RKO (cell line): ENCODE measurements at places on chromosomes 7 and 10.
A peak's percentile ranks its signal among the peaks of the same experiment; 100 is the strongest.

GRCh38 chr7:29607889-29608288, 44.3 kb downstream of the PRR15 start:
- DNase-seq, result peak; percentile 72

GRCh38 chr10:76583711-76584161, 1053.9 kb downstream of the KCNMA1 start:
- peak; percentile 3 for DNase-seq

GRCh38 chr7:35650751-35651150, 44.2 kb downstream of the HERPUD2 start:
- DNase-seq, result no peak

DNA sequence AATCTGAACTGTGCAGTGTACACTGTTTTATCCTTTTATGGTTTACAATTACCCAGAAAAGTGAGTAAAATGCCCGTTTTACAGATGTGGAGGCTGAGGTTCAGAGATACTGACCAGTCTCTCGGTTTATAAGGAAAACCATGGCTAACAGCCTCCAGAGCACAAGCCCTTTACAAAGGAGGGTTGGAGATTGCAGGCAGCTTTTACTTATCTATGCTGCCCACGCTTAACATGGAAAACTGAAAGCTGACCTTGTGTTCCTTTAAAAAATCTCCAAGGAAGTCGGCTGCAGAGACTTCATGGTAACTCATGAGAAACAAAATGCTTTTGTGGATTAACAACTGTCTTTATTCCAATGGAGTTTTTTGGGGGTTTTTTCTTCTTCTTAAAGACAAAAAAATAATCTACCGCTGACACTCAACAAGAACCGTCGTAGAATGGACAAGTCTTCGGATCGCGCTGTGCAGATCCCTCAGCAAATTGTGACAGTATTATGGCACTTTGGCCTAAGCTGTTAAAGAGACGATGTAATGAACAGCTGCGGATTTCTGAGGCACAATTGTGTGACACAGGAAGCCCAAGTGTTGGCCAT, 654 bp upstream of the SLF2 start:
- peak; percentile 14 for DNase-seq

DNA sequence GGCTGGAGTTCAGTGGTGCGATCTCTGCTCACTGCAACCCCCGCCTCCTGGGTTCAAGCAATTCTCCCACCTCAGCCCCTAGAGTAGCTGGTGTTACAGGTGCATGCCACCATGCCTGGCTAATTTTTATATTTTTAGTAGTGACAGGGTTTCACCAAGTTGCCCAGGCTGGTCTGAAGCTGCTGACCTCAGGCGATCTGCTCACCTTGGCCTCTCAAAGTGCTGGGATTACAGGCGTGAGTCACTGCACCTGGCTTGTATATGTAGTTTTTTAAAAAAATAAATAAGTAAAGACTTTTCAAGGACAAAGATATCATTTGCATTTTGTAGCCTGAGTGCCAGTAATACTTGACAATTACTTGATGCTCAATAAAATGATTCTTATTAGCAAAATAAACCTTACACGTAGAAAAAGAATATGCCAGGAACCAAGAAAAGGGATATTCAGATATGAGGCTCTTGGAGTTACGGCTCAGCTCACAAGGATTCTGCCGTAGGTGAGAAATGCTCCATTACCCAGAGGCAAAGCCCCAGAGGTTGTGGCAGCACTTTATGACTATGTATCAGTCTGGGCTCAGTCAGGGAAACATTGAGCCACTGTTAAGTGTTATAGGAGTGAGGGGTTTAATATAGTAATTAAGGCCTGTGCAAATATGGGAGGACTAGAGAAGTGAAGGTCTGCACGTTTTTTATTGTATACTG, 98.5 kb downstream of the TPST1 start:
- no peak for DNase-seq

- DNase-seq, result no peak
Measured at GRCh38 chr10:55043540-55043939, 242.5 kb upstream of the PCDH15 start.

- no peak for DNase-seq
Measured at GRCh38 chr7:2657920-2658671, 26.3 kb downstream of the TTYH3 start.

DNA sequence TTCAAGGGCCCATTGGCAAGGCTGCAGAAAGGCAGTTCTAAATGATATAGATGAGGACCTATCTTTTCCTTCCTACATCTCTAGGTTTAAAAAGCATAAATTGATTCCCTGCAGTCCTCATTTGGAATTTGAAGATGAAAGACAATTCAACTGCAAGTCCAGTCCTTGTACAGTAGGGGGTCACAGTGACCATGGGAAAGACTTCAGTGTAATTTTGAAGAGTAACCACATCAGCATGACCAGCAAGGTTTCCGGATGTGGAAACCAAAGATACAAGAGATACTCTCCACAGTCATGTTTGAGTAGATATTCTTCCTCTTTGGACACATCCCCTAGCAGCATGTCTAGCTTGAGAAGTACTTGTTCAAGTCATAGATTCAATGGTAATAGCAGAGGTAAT, 539.3 kb upstream of the TEX47 start:
- peak; percentile 70 for DNase-seq

GRCh38 chr7:129095258-129095657, 40.3 kb upstream of the TNPO3 start:
- DNase-seq, result no peak

GRCh38 chr10:11318826-11319598, 292.4 kb downstream of the USP6NL start:
- no peak for DNase-seq

GRCh38 chr7:149277871-149278270, 15.9 kb downstream of the ZNF783 start:
- no peak for DNase-seq

- no peak for DNase-seq
Measured at GRCh38 chr7:120307991-120308545, 35.1 kb downstream of the KCND2 start.

- DNase-seq, result no peak
Measured at GRCh38 chr10:130362308-130362761, 226.1 kb downstream of the GLRX3 start.

DNA sequence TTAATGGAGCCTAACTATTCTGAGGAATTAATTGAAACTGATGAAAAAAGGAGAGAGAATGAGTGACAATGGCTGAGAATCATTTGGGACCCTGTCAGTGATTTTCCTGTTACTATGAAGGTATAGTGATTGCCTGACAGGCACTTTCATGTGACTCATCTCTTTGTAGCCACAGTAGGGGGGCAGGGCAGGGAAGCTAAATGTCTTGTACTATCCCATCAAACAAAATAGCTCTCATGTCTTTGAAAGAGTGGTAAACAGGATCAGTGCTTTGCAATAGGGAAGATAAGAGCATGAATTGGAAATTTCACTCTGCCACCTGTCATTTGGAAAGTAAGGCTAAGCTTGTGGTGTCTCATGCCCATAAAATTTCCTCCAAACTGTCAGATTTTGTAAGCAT, 94.5 kb upstream of the GSDME start:
- DNase-seq, result no peak

GRCh38 chr10:82796510-82796909, 921.5 kb downstream of the NRG3 start:
- peak; percentile 11 for DNase-seq

DNA sequence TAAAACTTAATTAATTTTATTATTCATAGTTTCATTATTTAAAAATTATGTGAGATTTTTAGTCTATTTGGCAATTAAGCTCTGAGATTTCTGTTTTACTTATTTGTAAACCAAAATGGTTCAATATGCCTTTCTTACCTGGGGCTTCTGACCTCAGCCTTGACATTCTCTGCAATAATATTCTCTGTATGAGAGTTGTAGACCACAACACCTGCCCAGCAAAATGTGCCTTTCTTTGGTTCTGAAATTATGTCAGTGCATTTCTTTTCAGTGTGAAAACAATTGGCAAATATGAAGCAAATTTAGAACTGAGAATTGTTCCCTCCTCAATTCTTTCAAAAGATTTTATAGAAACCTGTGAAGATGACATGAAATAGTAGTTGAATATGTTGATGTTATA, 426.4 kb upstream of the FZD8 start:
- no peak for DNase-seq

- no peak for DNase-seq
Measured at GRCh38 chr7:2465928-2466327, 10.3 kb downstream of the GRIFIN start.

DNA sequence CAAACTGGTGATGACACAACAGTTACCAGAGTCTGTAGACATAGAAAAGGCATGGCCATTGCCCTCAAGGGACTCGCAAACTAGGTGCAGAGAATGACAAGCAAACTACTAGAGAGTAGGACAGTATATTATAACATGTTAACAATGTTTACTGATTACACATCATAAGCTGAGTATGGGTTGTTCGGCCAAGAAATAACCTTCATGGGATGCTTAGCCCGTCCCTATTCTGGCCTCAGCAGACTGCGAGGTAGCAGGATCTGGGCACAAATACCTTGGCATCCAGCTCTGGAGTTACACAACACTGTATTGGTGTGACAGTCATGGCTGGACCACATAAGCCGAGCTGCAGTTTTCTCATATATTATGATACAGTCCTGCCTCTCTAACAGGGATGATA, 51.4 kb downstream of the ABCB4 start:
- DNase-seq, result no peak

GRCh38 chr10:79335470-79336235, 11.6 kb upstream of the PPIF start:
- no peak for DNase-seq

- DNase-seq, result no peak
Measured at GRCh38 chr7:69837387-69838068, 239.3 kb downstream of the AUTS2 start.

GRCh38 chr7:92731335-92732063, 104.9 kb downstream of the CDK6 start:
- DNase-seq, result no peak

DNA sequence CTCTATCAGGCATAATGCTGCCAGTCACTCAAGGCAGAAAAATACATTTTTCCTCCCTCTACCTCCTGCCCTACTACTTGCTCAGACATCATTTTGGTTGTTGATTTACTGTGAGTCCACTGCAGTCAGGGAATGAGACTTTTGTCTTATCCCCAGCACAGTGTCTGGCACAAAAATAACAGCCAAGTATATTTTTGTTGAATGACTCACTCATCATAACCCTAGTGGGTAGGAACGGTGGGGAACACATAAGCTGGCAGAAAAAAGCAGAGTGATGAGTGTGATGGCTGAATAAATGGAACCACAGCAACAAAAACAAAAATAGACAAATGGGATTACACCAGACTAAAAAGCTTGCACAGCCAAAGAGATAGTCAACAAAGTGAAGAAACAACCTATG, 65.8 kb upstream of the LAMB4 start:
- DNase-seq, result no peak

DNA sequence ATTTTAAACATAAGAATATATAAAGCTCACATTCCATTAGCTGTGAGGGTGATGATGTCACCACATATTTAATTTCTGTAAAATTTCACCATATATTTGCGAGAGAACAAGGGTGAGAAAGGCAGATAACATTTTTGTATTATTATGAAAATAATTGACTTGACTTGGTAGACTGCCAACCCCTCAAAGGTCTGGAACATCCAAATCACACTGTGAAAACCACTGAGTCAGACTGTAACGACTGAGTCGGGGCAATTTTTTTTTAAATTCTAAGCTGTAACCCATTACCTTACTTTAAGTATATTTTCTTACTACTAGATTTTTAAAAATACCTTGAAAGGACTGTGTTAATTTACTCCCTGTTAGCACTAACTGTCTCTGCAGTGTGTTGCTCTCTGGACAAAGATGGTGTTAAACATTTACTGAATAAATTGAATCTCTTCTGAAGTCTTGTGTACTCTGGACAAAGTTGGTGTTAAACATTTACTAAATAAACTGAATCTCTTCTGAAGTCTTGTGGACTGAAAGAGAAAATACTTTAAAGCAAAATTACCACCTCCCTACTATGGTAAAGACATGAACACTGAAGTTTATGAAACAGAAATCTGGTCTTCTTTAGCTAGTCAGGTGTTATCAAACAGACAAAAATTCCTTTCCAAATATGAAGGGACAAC, 14.1 kb downstream of the PDZD8 start:
- DNase-seq, result no peak

DNA sequence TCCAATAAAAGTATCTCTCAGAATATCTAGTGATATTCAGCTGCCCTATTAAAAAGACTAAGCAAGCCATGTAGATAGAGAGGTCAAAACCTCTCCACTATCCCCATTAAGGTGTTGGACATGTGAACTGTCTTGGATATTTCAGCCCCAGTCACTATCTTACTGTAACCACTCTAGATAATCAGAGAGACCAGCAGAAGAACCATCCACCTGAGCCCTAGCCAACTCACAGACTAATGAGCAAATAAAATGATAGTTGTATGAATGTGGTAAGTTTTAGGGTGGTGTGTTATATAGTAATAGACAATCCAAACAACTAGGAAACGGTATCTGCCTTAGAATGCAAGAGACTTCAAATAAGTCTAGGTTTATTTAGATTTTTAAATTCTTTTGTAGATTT, 268.6 kb upstream of the KLF14 start:
- no peak for DNase-seq

GRCh38 chr10:29202386-29202940, 86.4 kb upstream of the LYZL1 start:
- DNase-seq, result no peak

- no peak for DNase-seq
Measured at GRCh38 chr10:129033340-129033739, 433.7 kb upstream of the MGMT start.

DNA sequence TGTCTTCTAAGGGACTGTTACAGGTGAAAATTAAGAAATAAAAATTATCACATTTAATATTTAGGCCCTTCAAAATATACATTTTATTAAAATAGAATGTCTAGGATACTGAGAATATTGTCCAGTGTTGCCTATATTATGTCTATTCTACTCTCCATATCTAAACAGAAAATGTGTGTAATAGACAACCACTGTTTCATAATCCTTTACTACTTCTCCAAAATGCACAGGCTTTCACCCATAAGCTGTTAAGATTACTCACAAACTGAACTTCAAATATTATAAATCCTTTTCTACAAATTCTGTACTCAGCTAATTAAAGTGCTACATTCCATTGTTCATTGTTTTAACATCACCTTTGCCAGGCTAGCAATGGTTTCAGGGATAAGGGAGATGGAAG, 56.7 kb upstream of the TFEC start:
- DNase-seq, result no peak

DNA sequence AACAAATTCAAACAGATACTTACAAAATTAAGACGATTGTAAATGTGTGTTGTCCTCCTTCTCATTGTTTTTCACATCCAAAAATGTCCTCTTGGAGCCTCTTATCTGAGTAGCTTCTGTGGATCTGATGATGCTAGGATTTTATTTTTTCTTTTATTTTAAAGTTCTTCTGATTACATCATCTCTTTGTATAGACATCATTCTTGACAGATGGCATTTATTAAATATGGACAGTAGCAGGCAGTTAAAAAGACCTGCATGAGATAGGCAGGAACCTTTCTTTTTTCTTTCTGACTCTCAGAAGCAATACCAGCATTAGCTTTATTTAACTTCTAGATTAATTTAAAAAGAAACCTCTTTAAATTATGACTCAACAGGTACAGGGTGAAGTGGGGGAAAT, at the start of gene RPA3:
RPA3 (minus strand) TSS at position 116 of the 400 bp plus-strand sequence. CDS start 78,189 bp downstream, outside the sequence.
- DNase-seq, result no peak

GRCh38 chr7:81715984-81716588, 53.8 kb downstream of the HGF start:
- DNase-seq, result peak; percentile 82
